Stimulated activated CD4-positive, alpha-beta T cell treated with anti-CD3 and anti-CD28 coated beads, TNF-alpha, amount 100 ng/mL, for 4 hours (primary cell): ENCODE measurements at places on chromosomes 2 and 18.

- DNase-seq, result no peak
These were observed 99.1 kb upstream of the PELI1 start for GRCh38 chr2:64243081-64244036.

GRCh38 chr2:47798631-47799030 is 15.7 kb downstream of the MSH6 start:
- no peak for DNase-seq

DNA sequence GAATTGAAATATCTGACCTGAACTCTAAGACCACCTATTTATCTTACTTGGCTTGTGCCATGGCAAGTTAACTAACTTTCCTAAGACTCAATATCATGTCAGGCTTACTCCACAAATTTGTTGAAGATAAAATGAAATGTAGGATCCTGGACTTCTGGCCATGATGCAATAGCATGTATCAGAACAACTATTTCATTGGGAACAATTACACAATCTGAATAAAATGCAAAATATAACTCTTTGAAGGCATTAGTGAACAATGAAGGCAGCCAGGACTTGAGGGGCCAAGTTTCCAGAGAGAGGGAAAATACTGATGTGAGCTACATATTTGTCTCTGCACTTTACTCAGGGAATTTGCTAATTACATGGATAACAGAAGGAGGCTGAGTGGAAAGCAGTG is 476.5 kb upstream of the ACVR2A start:
- no peak for DNase-seq

- no peak for DNase-seq
These were observed 60.4 kb upstream of the CDKL4 start for GRCh38 chr2:39304200-39304599.

DNA sequence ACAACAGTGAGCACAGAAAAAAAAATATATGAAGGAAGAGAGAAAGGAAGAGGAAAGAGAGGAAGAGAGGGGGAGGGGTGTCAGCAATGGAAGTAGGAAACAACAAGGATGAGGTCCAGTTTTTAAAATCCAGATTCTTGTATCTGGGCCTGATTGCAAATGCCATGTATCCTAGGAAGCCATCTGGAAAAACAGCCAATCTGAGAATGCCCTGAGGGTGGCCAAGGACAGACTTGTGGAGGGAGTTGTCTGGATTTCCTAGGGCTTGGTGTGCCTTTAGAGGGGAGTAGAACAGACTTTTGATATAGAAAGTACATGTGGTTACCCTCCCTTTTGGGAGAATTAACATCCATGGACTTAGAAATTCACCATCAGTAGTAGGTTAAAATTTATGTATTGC is 47.1 kb downstream of the PRKCE start:
- no peak for DNase-seq

GRCh38 chr2:78749638-78750037 is 275.9 kb upstream of the REG3G start:
- DNase-seq, result no peak

- no peak for DNase-seq
These were observed 33.5 kb upstream of the NOL4 start for GRCh38 chr18:34258176-34258575.

GRCh38 chr2:189609853-189610252 is 29.3 kb upstream of the SLC40A1 start:
- no peak for DNase-seq

DNA sequence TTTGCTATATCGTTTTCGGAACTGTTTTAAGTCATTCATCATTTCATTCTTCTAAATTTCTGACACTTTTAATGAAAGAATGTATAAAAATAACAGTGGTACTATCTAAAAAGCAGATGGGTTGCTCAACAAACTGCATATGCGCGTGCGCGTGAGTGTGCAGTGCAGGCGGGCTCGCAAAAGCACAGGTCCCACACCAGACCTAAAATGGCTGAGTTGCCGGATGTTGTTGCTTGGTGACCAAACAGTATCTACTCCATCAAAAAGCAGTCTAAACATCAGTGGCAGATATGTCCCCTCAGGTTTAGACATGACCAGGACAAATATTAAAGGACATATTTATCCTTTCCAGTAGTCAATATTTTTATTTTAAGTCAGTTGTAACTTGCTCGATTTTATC is 5.1 kb downstream of the NOL4 start:
- DNase-seq, result no peak

DNA sequence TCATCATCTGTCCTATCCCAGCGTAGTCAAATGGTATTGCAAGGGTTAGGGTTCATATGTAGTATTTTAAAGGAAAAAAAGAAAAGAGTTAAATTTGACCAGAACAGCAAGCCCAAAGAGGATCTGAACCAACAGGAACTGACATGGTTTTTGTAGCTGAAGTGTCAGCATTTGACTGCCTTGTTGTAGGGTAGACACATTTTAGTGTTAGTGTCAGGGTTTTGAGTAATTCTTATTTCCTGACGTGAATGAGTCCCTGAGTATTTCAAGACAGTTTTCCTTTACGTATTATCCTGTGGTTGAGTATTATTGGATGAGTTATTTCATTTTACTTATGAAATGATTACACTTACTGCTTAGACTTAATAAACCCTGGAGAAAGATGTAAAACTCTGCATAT is 173.3 kb upstream of the ZEB2 start:
- no peak for DNase-seq

DNA sequence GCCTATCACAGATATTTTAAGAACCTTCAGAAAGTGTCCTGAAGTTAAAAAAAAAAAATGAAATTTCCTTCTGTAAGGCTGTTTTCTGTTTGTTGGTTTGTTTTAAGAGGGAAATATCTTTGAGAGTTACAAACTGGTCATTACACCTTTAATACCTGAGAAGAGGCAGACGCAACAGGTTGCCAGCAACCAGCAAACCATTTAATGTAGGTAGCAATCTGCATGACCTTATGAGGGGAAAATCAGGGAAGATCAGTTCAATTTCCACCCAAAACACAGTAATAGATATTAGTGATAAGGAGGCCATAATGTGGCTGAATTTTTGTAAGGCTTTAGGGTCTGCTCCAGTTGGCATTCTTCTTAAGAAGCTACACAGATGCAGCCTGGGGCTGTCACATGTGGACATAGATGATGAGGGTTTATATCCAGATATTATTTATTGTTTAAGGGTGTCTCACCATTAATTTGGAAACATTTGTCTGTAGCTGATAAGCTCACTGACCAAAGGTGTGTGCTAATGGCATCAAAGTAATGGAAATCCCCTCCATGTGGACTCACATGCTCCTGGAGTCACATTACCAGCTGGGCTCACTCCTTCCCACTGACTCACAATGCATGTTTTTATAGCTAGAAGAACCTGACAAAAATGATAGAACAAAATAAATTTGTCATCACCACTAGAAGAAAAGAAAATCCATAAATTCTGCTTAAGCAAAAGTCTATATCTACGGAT is 83.5 kb upstream of the DTNA start:
- DNase-seq, result no peak

GRCh38 chr18:79690586-79691482 is 11.2 kb downstream of the CTDP1 start:
- DNase-seq, result no peak

GRCh38 chr2:200125444-200126284 is 170.3 kb downstream of the MAIP1 start:
- DNase-seq, result no peak

GRCh38 chr2:12486205-12487118 is 230.3 kb upstream of the TRIB2 start:
- no peak for DNase-seq

DNA sequence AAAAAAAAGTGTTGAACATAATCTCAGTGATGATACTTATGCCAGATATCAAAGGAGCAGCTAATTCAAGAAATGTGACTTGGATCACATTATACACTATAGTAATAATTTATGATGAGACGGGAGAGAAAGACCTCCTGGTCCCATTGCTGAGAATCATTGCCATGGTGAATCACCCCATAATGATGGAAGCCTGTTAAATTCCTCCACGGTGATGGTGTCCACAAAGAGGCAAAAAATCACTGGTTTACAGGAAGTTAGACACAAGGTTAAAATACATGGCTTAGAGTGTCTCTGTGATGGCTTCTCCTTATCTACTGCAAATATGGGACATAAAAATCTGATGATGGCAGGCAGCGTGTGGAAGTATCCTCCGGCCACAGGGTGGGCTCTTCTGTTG is 210.0 kb downstream of the CDH2 start:
- DNase-seq, result no peak

DNA sequence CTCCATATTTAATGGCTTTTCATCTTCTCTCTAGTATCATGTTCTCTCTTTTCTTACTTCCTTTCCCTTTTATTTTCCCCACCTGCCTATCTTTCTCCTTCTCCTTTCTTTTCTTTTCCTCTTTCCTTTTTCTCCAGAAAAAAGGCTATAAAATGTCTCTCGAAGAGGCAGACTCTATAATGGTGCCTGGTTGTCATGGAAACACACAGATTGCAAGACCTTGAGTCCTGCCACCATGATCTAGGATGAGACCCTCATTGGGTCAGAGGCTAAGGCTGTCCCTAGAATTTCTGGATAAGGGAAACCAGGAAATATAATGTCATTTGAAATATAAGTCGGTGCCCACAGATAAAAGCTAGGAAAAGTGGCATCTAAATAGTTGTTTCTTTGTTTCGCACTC is 36.5 kb upstream of the LHCGR start:
- DNase-seq, result no peak
